ENCODE measurements at places on chromosomes 12 and 14. TPM values are rescaled to one million over a fixed set of nuclear protein-coding genes. Genes with fewer than 3 reads are reported as not detected.

DNA sequence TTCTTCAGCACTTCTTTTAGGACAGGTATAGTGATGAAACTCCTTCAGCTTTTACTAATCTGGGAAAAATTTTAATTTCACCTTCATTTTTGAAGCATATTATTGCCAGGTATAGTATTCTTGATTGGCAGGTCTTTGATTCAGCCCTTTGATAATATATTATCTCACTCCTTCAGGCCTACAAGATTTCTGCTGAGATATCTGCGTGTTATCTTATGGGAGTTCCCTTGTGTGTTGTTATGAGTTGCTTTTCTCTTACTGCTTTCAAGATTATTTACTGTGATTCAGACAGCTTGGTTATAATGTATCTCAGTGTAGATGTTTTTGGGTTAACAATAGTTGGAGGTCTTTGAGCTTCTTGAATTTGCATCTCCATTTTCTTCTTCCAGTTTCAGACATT is 87.4 kb downstream of the ATF7IP start:
- no peak for DNase-seq

- DNase-seq = peak; percentile 63
Observed at GRCh38 chr12:1791104-1791841, 29.1 kb upstream of the LRTM2 start.

DNA sequence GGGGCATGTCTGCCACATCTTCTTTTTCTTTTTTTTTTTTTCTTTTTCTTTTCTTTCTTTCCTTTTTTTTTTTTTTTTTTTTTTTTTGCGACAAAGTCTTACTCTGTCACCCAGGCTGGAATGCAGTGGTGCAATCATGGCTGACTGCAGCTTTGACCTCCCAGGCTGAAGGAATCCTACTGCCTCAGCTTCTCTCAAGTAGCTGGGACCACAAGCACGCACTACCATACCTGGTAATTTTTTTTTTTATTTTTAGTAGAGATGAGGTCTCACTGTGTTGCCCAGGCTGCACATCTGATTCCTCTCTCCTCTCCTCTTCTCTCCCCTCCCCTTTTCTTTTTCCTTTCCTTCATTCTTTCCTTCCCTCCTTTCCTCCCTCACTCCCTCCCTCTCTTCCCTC is 18.5 kb downstream of the SLC15A5 start:
- no peak for DNase-seq

GRCh38 chr12:61137677-61138414 is 1122.4 kb upstream of the USP15 start:
- DNase-seq = no peak

DNA sequence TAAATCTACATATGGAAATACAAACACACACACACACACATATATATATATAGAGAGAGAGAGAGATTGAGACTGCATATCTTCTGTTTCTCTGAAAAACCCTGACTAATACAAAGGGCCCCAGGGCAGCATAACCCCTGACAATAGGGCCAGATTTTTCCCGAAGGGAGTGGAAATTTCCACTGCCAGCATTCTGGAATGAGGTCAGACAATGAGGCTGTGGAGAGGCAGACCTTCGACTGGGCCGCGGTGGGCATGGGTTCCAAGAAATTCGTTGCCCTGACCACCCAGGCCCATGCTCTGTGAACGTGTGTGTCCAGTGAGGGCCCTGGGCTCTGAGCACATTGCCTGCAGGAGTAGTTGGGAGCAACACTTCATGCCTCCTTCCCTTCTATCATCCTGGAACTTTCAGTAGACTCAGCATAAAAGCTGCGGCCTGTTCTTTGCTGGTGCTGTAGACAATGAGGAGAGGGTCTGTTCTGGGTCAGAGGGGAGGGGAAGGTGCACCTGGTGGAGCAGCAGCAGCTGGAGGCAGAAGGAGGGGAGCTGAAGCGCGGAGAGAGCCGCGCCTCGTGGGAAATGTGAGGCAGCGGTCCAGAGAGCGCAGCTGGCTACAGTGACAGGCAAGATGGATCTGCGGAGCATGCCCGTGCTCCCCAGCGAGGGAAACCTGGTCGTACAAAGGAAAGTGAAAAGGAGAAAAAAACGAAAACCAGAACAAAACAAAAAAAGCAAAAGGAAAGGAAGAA is 25.6 kb upstream of the CCDC60 start:
- DNase-seq = peak; percentile 66

DNA sequence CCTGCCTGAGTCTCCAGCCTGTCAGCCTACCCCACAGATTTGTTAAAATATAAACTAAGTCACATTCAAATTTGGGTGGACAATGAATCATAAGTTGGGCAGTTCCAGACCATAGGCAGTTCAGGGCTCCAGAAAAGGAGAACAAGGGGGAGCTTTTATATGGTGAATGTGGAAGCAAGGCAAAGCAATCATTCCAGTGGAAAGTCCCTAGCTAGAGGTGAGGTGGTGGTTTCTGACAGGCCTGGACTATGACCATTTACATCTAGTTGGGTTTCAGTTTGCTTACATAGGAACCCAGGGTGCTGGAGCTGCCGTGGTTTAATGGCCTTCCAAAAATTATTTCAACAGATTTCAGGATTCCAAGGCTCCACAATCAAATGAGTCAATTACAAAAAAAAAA is 207.3 kb downstream of the AEBP2 start:
- no peak for DNase-seq

DNA sequence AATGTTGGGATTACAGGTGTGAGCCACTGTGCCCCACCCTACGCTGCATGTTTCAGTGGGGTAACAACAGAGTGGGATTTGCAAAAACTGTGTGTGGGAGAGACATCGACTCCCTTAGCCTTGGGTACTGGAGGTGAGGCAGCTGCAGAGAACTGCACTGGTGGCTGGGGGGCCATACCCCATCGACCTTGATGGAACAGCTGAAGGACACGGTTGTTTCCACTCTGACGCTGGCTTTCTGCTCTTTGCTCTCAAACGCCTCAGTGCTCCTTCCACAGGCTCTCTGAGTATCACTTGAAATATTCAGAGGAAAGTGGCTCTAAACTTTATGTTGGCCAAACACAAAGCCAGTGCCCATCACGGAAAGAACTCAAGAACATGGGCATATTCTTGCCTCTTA is 30.8 kb upstream of the LRRC10 start:
- DNase-seq = no peak

GRCh38 chr12:108815875-108816594 is 41.3 kb downstream of the SSH1 start:
- DNase-seq = no peak

GRCh38 chr12:40646911-40647310 is 45.3 kb upstream of the CNTN1 start:
- no peak for DNase-seq

PAPLN gene
- 1.0 TPM for polyA plus RNA-seq

PLCZ1 gene
- not detected for polyA plus RNA-seq

BTG1 gene
- polyA plus RNA-seq = 61.2 TPM

CFAP54 gene
- polyA plus RNA-seq = 0.40 TPM
